ENCODE measurements at places on chromosomes 4 and X. TPM values are rescaled to one million over a fixed set of nuclear protein-coding genes. Genes with fewer than 3 reads are reported as not detected.

Gene DAPP1
- total RNA-seq, result 0.25 TPM

Gene SPANXA2
- total RNA-seq, result not detected

Gene PLS3
- 83.6 TPM for total RNA-seq

Gene GJB1
- total RNA-seq, result under 0.01 TPM

Gene ARAP2
- 55.1 TPM for total RNA-seq

Gene FDCSP
- total RNA-seq, result not detected

Gene HMGN5
- total RNA-seq, result 3.4 TPM

Gene MAGEA1
- total RNA-seq, result not detected

Gene FAM156B
- 14.0 TPM for total RNA-seq

Gene EFNB1
- total RNA-seq, result 19.4 TPM

Gene GABRB1
- 72.0 TPM for total RNA-seq

Gene MAGEB10
- total RNA-seq, result not detected

Gene UGT2B17
- total RNA-seq, result not detected

Gene SMC1A
- total RNA-seq, result 23.4 TPM

Gene RAP1GDS1
- 134 TPM for total RNA-seq

Gene NSG1
- total RNA-seq, result 253 TPM
